ENCODE measurements at places on chromosomes 3 and 15.

DNA sequence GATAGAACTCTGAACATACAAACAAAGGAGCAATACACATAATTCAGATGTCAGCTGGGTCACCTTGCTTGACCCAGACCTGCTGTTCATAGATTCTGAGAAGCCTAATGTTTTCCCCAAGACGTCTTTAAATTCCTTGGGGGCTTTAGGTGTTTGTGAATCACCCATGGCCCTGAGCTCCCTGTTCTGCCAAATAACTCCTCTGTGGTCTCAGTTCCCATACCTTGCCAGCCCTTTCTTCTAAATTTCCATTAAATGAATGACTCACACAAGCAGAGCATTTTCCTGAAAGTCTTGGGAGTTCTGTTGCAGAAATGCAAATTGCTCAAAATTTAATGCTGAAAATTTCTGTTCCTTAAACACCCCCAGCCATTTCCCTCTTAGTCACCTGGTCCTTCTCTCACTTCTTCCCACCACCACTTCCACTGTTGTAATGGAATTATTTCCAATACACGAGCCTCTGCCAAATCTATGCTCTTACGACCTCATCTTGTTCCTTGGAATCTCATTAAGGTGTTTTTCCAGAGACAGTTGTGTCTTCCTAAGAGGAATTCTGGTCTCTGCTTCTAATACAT lies 33.4 kb upstream of the PSMD6 start:
- no peak for DNase-seq

DNA sequence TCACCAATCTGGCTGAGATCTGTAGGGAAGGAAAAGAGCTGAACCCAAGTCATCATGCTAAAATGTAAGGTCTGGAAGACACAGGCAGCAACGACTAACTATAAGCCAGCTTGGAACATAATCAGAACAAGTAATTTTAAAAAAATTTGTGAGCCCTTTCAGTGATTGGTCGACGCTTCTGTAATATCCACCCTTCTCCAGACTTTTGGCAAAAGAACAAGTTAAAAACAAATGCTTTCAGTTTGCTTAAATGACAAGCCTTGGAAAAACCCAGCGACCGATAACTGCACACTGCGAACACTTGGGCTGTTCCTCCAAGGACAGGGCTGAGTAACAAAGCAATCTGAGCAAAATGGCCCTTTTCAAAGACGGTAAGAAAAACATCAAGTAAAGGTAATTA lies 49.6 kb downstream of the PCSK6 start:
- no peak for DNase-seq

DNA sequence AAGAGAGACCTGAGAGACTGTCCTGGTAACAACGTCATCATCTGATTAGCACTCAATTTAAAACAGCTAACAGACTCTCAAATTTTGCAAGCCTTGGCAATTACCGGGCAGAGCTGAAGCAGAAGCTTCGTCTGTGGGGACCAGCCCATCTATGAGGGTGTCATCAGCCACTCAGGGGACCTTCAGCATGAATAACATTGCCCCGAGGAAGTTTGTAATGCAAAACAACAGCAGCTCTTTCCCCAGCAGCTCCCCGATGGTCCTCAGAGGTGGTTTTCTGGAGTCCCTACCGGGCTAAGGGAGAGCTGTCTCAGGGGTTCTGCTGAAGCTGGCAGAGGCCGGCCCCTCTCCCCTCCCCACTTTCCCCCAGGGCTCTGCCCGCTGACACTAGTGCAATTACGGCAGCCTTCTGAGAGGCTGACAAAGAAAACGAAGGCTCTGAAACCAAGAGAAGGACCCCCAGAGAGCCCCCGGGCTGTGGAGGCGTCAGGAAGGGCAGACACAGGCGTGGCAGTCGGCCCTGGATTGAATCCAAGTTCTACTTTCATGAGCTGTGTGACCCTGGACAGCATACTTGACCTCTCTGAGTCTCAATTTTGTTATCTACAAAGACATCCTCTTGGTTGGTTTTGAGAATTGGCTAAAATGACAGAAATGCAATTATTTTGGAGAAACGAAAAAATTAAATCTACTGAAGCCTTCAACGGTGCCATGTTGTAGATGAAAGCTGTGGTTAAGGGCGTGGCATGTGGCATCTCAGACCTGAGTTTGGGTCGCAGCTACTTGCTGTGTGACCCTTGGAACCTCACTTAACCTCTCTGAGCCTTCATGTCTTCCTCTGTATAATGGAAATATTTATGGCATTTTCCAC lies 102.1 kb upstream of the TLE3 start:
- no peak for DNase-seq

DNA sequence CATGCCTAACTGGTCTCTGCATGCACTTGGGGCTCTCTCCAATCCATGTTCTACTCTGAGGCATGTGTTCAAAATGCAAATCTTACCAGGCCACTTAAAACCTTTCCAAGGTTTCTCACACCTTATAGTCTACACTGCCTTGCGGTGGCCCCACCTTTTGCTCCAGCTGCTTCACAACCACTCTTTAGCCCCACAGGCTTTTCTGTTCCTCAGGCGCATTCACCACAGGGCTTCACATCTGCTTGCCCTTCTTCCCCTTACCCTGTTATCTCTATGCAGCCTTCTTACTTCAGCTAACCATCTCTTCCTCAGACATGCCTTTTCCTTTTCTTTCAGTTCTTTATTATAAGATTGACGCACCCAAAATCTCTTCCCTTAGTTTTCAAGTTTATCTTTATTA lies 37.8 kb downstream of the MINDY4B start:
- no peak for DNase-seq

GRCh38 chr3:176469694-176470205 lies 727.5 kb downstream of the TBL1XR1 start:
- no peak for DNase-seq

DNA sequence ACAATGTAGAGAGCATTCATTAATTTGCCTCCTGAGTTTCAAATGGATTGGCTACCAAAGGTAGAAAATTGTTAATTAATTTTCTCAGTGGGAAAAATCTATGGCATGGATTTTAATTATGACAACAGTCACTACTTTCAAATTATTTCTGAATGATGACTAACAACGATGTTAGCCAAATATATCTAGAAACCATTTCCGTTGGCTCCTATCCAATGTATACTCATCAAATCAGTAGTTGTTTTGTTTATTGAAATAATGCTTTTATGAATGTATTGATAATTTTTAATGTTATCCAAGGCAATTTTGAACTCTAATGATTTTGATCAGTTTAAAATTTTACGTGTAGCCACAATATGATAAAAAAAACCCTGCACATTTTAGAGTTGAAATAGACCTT lies 333.4 kb downstream of the NAALADL2 start:
- DNase-seq, result peak; percentile 4

DNA sequence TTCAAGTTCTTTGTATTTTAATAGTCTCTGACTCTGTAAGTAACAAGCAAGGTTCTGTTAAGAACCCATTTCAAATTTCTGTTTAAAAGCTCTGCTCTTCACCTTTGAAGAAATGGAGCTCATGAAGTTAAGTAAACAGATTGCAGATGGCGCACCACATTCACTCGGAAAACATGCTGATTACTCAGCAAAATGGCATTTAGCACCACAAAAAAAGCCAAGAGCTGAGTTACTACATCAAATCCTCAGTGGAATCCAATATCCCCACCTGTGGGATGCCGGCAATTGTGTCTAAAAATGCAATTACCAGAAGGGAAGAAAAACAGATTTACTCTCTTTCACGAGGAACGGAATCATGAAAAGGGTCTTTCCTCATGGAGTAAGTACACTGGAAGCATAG lies 758.0 kb downstream of the NTRK3 start:
- DNase-seq, result no peak

DNA sequence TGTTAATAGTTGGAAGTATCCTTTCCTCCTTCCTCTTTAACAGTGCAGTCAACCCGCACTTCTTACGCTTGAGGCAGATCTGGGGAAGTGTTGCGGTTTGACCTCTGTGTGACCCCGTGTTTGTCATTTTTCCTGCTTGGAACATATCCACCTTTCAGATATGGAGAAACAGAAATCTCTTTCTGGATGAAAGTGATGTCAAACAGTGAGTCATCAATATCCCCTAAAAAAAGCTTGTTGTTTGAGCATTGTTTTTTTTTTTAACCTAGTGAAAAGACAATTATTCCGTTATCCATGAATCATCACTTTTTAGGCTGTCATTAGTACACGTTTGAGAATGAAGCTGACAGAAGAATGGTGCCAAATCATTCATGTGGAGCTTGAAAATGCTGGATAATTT lies 293.7 kb downstream of the ARPP21 start:
- DNase-seq, result no peak

DNA sequence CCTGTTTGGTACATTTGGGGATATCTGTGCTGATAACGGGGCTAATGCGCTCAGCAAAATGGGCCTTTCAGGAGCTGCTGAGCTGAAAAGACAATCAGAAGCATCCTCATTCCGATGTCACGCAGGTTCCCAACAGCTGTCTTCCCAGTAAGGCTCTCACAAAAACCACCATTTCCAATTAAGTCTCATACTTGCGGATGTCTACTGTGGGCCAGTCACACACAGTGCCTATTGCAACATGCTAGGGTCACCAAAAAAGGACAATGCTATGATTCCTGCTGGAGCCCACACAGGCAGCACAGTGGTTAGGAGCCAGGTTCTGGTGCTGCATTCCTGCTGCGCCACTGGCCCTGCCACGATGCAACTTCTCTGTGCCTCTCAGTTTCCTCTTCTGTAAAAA lies 16.4 kb upstream of the LDHAL6B start:
- no peak for DNase-seq

GRCh38 chr3:179606534-179607085 lies 2.0 kb downstream of the NDUFB5 start:
- no peak for DNase-seq

GRCh38 chr15:82904574-82904973 lies 47.9 kb downstream of the HOMER2 start:
- no peak for DNase-seq

GRCh38 chr3:42795621-42796181 lies 8.6 kb downstream of the HIGD1A start:
- DNase-seq, result no peak
